Body of pancreas (tissue), 4 donors: ENCODE measurements at places on chromosomes 3 and 15. TPM values are rescaled to one million over a fixed set of nuclear protein-coding genes. Genes with fewer than 3 reads are reported as not detected.
A peak's percentile ranks its signal among the peaks of the same experiment; 100 is the strongest.

GOLGA8Q gene
- total RNA-seq = 1.3 TPM

WNT5A gene
- total RNA-seq = 15.0 TPM

DZIP3 gene
- total RNA-seq = 8.8 TPM

MNS1 gene
- 1.6 TPM for total RNA-seq

KLHL25 gene
- 1.3 TPM for total RNA-seq

DNA sequence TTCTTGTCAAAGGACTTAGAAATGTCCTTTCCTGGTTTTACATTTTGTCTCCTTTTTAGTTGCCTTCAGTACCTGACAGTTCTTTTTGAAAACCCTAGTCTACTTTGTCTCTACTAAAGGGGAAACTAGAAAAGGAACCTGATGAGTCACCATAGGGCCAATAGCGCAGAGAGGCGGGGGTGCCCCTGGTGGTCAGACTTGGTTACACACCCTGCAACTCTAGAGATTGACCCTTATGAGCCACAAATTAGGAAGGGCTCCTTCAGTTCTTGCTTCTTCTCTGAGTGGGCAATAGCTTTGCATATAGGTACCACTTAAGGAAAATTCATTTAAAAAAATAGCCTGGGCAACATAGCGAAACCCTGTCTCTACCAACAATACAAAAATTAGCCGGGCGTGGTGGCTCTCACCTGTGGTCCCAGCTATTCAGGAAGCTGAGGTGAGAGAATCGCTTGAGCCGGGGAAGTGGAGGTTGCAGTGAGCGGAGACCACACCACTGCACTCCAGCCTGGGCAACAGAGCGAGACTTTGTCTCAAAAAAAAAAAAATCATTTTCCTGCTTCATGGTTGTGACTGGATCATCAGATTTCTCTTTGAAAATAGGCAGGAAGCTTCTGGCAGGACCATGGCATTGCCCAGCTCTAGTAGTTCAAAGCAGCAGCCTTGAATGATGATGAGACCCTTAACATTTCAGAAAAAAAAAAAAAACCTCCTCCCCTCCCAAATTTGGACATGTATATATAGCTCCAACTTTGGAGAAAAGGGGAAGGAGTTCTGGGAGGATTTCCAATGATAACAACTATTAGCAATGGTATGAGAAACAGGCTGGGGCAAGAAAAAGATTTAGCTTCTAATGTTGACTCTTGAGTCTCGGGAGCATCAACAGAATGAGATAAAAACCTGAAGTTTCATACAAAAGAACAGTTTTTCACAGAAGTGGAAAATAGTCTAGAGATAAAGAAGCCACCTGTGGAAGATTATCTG lies 45.2 kb upstream of the RASA2 start:
- DNase-seq = peak; percentile 54
- no peak overlapping the region for H3K4me3 ChIP-seq
- peaks cover 27% of the 10 kb centered on the region for H3K36me3 ChIP-seq
- H3K27ac ChIP-seq = peak overlapping the region; percentile 46

GRCh38 chr15:88701561-88702095 lies 62.8 kb downstream of the ISG20 start:
- no peaks in the 10 kb centered on the region for H3K36me3 ChIP-seq
- DNase-seq = peak; percentile 28
- no peak overlapping the region for H3K27ac ChIP-seq
- no peaks in the 10 kb centered on the region for H3K27me3 ChIP-seq

DNA sequence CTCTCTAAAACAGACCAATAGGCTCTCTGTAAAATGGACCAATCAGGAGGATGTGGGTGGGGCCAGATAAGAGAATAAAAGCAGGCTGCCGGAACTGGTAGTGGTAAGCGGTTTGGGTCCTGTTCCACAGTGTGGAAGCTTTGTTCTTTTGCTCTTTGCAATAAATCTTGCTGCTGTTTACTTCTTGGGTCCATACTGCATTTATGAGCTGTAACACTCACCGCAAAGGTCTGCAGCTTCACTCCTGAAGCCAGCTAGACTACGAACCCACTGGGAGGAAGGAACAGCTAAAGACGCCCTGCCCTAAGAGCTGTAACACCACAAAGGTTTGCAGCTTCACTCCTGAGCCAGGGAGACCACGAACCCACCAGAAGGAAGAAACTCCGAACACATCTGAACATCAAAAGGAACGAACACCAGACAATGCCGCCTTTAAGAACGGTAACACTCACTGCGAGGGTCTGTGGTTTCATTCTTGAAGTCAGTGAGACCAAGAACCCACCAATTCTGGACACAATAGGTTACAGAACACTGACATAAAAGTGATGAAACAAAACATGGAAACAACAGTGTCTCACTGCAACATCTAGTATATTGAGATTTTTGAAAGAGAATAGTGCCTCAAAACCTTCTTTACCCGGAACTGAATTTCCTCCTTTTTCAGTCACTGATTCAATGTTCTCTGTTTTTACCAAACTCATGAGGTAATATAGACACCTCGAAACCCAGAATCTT lies 28.8 kb upstream of the PLSCR2 start:
- no peak overlapping the region for H3K4me3 ChIP-seq
- no peaks in the 10 kb centered on the region for H3K36me3 ChIP-seq
- no peaks in the 10 kb centered on the region for H3K27me3 ChIP-seq
- no peak for DNase-seq
- H3K27ac ChIP-seq = no peak overlapping the region

DNA sequence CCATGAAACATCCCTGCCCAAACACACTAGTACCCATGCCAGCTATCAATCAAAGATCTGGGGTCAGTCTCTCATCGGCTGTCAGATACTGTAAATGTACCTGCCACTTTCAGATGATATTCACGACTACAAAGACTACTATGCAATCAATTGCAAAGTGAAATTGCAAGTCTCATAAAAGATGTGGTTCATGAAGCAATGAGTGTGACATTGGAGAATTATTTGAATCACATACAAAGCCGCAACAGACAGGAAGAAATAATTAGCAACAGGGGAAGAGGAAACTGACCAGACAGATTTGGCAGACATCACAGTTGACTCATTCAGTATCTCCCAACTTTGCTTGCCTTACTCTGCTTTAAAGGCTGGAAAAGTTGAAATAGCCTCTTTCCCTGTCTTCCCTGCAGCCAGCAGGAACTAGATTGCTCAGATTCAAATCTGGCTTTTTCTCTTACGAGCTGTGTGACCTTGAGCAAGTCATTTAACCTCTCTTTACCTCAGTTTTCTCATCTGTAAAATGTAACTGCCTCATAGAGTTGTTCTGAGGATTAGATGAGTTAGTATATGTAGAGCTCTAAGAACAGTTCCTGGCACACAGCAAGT lies 95.7 kb upstream of the C3orf80 start:
- H3K27me3 ChIP-seq = no peaks in the 10 kb centered on the region
- H3K36me3 ChIP-seq = no peaks in the 10 kb centered on the region
- DNase-seq = no peak
- no peak overlapping the region for H3K27ac ChIP-seq

- no peak overlapping the region for H3K27ac ChIP-seq
- no peaks in the 10 kb centered on the region for H3K36me3 ChIP-seq
- H3K27me3 ChIP-seq = no peaks in the 10 kb centered on the region
These were observed 40.5 kb upstream of the SMAD6 start for GRCh38 chr15:66661432-66662096.

- no peak overlapping the region for H3K27ac ChIP-seq
- H3K27me3 ChIP-seq = no peaks in the 10 kb centered on the region
- H3K4me1 ChIP-seq = no peaks in the 10 kb centered on the region
These were observed 491.3 kb downstream of the TAFA4 start for GRCh38 chr3:68441054-68441453.

- no peak for DNase-seq
- peaks cover 10% of the 10 kb centered on the region for H3K4me1 ChIP-seq
- H3K27me3 ChIP-seq = no peaks in the 10 kb centered on the region
- H3K36me3 ChIP-seq = no peaks in the 10 kb centered on the region
These were observed 391.9 kb upstream of the THBS1 start for GRCh38 chr15:39188930-39189329.

DNA sequence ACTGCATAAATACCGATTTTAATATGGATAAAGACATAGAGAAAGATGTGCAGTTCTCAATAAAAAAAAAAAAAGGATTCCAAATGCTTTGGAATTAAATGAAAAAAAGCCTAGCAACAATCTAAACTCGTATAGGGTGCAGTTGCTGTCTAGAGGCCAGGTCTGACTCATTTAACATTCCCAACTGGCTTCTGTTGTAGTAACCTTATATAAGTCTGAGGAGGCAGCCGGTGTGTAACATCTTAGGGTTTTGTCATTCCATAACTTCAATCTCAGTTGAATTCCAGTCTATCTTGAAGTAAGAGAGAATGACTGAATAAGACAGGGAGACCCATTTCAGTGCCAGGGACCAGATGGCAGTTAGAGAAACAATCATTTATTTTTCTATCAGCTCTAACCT lies 6.5 kb downstream of the PDCD10 start:
- no peak overlapping the region for H3K4me3 ChIP-seq
- peaks cover 31% of the 10 kb centered on the region for H3K4me1 ChIP-seq
- H3K36me3 ChIP-seq = no peaks in the 10 kb centered on the region
- no peaks in the 10 kb centered on the region for H3K27me3 ChIP-seq

DNA sequence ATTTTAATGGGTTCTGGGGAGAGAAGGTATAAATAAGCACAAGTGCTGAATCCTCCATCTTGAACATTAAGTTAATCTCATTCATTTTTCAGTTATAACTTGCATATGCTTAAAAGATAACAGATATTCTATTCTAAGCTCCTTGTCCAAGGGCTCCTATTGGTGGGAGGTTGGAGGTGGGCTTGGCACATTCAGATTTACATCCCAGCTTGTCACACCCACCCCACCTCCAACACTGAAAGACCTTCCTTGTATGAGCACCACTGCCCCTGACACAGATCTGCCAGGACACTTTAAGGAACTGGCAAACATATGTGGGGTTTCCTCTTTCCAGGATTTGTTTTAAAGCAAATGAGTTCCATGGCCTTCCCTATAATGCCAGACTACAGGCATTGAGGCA lies 30.6 kb downstream of the HOMER2 start:
- H3K4me1 ChIP-seq = peaks cover 97% of the 10 kb centered on the region
- DNase-seq = peak; percentile 4
- H3K27me3 ChIP-seq = no peaks in the 10 kb centered on the region
- no peaks in the 10 kb centered on the region for H3K36me3 ChIP-seq
- H3K27ac ChIP-seq = peak overlapping the region; percentile 69
- no peak overlapping the region for H3K4me3 ChIP-seq

DNA sequence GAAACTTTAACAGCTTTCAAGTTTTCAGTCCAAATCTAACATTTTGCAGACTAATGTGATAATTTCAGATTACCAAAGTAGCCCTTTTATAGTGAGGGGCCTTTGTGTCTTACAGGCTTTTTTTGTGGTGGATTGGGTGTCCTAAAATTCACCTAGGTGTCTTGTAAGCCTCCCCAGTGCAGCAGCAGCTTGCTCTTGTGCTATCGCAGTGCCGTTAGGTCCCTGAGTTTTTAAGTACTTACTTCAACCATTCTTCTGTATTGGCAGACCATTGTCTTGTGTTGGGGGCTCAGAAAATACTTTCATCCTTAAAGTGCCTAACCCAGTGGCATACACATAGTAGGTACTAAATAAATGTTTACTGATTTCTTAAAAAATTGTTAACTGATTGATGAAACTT lies 2.1 kb downstream of the PDE8A start:
- peaks cover 34% of the 10 kb centered on the region for H3K4me1 ChIP-seq
- no peak overlapping the region for H3K4me3 ChIP-seq
- H3K27ac ChIP-seq = peak overlapping the region; percentile 92
- DNase-seq = peak; percentile 28

DNA sequence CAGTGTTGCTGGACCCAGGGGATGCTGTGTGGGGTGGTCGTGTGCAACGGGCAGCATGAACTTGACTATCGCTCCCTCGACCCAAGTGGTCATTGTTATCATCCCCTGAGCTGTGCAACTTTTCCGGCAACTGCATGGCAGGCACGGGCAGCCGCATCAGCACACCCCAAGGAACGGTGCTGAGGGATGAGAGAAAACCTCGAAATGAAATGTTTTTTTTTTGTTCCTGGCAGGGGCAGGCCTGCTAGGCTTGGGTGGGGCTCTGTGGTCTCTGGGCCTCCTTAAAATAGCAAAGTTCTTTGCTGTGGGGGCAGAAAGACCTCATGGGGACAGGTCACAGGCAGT lies 51.4 kb downstream of the CORO2B start:
- no peaks in the 10 kb centered on the region for H3K27me3 ChIP-seq
- H3K36me3 ChIP-seq = no peaks in the 10 kb centered on the region
- DNase-seq = no peak
- H3K4me3 ChIP-seq = no peak overlapping the region

GRCh38 chr3:25403968-25404367 lies 24.1 kb upstream of the RARB start:
- no peak for DNase-seq
- H3K4me3 ChIP-seq = no peak overlapping the region
- H3K27ac ChIP-seq = no peak overlapping the region

- H3K36me3 ChIP-seq = no peaks in the 10 kb centered on the region
- peaks cover 13% of the 10 kb centered on the region for H3K4me1 ChIP-seq
- H3K27ac ChIP-seq = no peak overlapping the region
These were observed 1031.8 kb upstream of the NR2F2 start for GRCh38 chr15:95298729-95299128.

DNA sequence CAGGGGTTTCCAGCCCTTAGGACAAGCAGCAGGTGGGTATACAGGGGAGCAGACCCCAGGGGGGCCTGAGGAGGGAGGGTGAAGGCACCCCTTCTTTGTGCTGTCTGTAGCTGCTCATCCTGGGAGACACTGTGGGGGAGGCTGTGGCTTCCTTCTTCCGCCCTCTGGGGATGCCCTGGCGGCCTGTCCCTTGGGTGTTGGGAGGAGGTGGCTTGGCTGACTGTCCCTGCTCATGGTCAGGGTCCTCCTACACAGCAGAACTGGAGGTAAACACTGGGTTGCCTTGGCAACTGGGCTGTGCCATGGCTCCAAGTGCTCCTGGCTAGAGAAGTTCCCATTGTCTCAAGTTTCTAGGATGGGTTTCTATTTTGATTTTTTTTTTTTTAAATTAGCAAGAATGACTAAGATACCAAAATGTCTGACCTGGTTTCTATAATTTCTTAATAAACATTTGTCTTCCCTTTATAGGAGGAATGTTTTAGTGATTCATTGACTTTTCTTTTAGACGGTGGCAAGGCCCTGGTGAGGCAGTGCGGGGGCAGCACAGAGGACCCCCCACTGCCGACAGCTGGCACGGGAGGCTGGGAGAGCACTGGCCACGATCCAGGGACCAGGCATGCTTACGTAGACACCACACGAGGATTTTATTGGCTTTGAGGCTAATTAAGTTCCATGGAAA lies 12.4 kb downstream of the KLF13 start:
- peak; percentile 89 for DNase-seq

DNA sequence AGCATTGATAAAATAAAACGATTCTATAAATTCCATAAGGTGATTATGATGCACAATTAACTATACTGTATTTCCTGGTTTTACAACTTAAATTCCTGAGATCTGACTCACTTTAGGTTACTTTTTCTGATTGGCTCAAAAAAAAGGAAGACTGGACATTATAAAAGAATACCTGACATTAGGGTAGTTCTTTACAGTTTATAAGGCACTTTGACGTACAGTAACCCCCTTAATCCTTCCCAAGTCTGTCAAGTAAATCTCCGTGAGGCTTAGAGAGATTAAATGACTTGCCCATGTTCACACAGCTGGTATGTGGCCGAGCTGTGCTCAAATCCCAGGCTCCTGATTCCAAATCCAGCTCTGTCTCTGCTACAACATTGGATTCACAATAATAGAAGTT lies 1.0 kb upstream of the SLTM start:
- H3K4me1 ChIP-seq = peaks cover 23% of the 10 kb centered on the region
- H3K27ac ChIP-seq = peak overlapping the region; percentile 98
- DNase-seq = no peak
- H3K4me3 ChIP-seq = no peak overlapping the region
